NCI-H774 (cell line): ENCODE measurements at places on chromosomes 7 and 10.

DNA sequence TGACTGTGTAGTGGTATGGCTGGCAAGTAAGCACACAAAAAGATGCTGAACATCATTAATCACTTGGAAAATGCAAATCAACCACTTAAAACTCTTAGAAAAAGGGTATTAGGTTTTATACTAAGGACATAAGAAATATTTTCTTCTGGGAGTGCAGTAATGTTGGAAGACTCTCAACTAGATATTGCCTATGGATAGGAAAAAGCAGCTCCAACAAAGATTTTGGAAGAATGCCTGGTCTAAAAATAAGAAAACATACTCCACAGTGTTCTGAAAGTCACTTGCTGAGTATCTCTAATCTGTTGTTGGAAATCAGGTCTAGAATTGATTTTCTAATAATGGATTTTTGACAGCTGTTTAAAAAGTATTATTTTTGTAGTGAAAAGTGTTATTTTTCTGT is 50.8 kb upstream of the PHYHIPL start:
- DNase-seq, result no peak

GRCh38 chr10:78783753-78784152 is 285.0 kb upstream of the ZMIZ1 start:
- no peak for DNase-seq

GRCh38 chr7:154504918-154505317 is 452.7 kb downstream of the DPP6 start:
- no peak for DNase-seq

DNA sequence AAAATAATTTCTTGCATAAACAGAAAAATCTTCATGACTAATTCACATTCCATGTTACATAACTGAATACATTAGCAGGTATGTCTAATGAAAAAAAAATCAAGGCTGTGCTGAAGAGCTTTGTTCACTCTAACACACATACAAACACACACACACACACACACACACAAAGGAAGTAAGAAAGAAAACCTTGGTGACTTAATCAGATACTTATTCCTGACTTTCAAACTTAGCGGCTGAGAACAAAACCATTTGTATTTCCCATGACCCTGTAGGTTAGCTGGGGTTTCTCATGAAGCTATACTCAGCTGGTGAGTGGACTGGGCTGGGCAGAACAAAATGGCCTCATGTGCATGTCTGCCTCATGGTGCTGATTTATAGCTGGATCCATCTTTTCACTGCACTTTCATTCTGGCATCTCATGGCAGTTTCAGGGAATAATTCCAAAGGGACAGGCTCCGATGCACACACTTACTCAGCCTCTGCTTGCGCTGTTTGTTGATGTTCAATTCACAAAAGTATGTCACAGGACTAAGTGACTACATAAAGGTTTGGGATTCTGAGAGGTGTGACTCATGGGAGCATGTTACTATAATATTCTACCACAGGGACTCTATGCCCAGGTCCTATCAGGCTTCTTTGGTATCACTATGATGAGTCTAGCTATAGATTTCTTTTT is 161.2 kb downstream of the PCLO start:
- no peak for DNase-seq

GRCh38 chr7:69173341-69173740 is 424.9 kb upstream of the AUTS2 start:
- no peak for DNase-seq

GRCh38 chr10:11165591-11166543 is 148.2 kb downstream of the CELF2 start:
- no peak for DNase-seq

GRCh38 chr7:1112625-1113547 is 25.0 kb downstream of the GPER1 start:
- no peak for DNase-seq

GRCh38 chr10:75937823-75938222 is 506.4 kb downstream of the LRMDA start:
- DNase-seq, result no peak

- DNase-seq, result no peak
Measured at GRCh38 chr10:62464308-62464707, 90.1 kb downstream of the ZNF365 start.

GRCh38 chr10:17409170-17409733 is 45.1 kb downstream of the ST8SIA6 start:
- DNase-seq, result no peak

- DNase-seq, result no peak
Measured at GRCh38 chr7:77542409-77542808, 5.3 kb downstream of the PTPN12 start.

- no peak for DNase-seq
Measured at GRCh38 chr10:14362104-14362503, 31.4 kb upstream of the FRMD4A start.

DNA sequence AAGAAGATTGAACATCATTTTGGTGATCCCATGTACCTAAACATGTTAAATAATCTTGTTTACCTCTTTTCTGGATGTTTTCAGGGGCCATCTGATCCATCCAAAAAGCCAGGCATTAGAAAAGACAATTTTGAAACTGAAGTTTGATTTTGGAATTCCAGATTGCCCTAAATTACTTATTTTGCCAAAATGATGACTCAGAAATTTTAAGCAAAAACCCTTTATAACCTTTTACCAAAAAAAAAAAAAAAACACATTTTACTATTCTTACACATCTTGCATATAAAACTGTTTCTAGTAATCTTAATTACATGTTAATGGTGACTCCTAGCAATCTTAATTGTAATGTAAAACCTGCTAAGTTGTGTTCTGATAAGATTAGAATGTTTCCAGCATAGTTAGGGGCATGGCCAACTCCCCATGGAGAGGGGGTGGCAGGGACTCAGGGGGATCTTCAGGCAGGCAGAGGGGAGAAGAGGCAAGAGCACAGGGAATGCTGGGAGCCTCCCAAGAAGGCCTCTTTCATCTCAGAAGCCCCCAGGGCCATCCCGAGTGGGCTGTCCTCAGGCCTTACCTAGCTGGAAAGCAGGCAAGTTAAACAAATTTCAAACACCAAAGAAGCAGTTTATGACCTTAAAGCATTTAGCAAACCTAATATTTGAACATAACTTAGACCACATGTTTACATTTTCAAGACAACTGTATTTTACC is 25.8 kb upstream of the AKR1C3 start:
- DNase-seq, result no peak

DNA sequence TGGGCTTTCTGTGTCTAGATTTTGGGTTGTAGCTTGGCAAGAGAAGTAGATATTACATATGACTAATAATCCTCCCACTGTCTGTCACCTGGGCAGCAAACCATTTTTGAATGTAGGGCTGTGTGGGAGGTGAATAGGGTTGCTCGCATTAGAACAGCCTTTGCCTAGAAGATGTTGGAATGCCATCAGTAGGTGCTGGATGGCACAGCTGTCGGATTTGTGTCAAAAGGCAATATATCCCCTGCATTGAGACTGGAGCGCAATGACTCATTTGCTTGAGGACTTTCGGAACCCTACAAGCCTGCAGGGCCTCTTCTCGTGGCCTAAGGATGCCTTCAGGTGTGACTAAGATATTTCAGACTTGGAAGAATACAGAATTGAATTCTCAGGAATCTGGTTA is 323.8 kb downstream of the GPR158 start:
- DNase-seq, result no peak

GRCh38 chr7:131141443-131141967 is 186.2 kb upstream of the MKLN1 start:
- no peak for DNase-seq

GRCh38 chr7:133258174-133258573 is 5.3 kb downstream of the EXOC4 start:
- DNase-seq, result no peak

GRCh38 chr10:58625070-58625469 is 112.4 kb downstream of the BICC1 start:
- DNase-seq, result no peak

DNA sequence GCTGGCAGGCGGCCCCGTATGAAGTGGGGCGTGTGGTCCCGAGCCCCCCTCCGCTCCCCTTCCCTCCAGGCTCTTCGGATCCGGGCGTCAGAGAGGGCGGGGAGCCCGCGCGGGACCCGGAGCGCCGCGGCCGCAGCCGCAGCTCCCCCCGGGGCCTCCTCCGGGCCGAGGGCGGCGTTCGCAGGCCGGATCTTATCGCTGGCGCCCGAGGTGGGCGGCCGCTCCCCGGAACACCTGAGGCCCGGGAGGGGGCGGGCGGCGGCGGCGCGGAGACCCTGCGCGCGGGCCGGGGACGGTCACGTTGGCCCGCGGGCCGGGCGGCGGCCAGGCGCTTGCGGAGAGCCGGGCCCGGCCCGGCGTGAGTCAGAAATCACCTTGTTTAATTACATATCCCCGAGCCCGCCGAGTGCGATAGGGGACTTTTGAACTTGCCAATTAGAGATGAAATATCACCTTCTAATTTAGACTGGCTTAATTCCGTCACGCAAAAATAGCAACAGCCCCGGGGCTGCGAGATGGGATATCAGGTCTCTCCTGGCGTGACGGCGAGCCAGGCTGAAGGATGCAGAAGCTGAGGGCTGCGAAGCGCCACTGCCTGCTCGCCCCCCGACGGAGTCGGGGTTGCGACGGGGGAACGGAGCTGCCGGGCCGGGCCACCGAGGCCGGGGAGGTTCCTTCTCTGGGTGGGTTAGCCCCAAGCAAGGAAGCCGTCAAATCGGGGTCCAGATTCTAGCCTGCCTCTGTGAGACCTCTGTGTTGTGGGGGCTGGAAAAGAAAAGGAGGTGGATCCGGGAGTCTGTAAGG is 43.4 kb downstream of the LDB3 start:
- no peak for DNase-seq

GRCh38 chr7:5431560-5432015 is 8.0 kb upstream of the TNRC18 start:
- DNase-seq, result no peak

GRCh38 chr10:122541541-122542002 is 19.0 kb upstream of the DMBT1 start:
- DNase-seq, result no peak

DNA sequence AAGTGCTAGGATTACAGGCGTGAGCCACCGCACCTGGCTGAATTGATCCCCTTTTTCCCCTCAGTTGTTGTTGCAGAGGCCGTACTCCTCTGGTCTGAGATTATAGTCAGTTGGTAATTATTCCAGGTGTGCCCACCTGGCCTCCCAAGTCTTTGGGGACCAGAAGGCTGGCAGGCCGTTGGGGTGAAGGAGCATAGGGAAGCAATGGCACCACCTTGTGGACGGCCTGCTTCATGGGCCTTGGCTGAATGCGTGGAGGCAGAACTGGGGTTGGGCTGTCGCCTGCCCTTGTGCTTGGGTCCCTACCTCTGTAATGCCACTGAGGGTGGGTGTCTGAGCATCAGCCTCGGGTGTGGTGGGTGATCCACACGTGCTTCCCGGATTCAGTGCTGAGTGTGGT is 125.7 kb downstream of the RGS10 start:
- no peak for DNase-seq

- no peak for DNase-seq
Measured at GRCh38 chr10:72893136-72893798, at the start of gene OIT3. OIT3 (plus strand) TSS chr10:72893739; CDS start chr10:72893799, 60 bp downstream.

DNA sequence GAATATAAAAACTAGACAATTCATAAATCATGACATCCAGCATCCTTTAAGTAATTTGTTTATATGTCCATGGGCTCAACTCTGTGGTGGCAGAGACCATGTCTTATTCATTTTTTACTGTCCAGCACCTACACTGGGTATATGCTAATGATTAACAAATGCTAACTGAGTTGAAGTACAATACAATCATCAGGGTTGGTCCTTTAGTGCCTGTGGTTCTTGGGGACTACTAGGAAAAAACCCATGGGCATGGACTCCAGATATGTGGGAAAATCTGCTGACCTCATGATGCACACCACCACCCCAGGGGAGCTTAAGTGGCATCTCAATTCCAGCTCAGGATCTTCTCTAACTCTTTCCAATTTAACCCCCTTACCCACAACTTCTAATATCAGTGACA is 85.3 kb upstream of the YAE1 start:
- DNase-seq, result no peak

- DNase-seq, result no peak
Measured at GRCh38 chr7:123231021-123232000, 31.5 kb upstream of the SLC13A1 start.

GRCh38 chr10:95531994-95532399 is 29.2 kb downstream of the SORBS1 start:
- no peak for DNase-seq

DNA sequence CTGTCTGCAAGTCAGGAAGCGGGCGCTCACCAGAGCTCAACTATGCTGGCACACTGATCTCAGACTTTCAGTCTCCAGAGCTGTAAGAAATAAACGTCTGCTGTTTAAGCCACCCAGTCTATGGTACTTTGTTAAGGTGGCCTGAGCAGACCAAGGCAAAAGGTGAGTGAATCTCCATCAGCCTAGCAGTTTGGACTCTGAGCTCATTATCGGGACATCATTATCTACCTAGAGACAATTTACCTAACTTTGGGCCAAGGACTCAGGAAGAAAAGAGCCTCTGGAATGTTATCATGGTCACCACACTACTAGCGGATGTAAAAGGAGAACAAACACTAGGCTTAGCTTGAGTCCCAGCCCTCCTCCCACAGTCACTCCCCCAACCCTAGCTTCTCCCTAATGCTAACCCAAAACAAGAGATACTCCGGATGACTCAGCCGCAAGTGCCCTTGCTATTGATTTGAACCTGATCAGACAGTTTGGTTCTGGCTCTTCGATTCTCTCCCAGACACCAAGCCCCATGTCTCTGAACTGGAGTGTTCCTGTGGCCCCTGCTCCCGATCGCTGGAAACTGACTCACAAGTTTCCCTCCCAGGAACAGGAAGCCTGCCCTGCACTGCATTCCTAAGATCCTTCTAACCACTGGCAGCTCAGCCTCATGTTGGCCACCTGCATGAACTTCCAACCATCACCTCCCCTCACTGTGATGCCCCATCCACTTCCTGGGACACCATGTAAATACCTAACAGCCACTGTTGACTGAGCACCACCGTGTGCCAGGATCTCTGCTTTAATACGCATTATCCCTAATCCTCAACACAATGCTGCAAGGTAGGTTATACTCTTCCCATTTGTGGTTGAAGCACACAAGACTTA is 34.5 kb downstream of the CREB3L2 start:
- DNase-seq, result no peak

DNA sequence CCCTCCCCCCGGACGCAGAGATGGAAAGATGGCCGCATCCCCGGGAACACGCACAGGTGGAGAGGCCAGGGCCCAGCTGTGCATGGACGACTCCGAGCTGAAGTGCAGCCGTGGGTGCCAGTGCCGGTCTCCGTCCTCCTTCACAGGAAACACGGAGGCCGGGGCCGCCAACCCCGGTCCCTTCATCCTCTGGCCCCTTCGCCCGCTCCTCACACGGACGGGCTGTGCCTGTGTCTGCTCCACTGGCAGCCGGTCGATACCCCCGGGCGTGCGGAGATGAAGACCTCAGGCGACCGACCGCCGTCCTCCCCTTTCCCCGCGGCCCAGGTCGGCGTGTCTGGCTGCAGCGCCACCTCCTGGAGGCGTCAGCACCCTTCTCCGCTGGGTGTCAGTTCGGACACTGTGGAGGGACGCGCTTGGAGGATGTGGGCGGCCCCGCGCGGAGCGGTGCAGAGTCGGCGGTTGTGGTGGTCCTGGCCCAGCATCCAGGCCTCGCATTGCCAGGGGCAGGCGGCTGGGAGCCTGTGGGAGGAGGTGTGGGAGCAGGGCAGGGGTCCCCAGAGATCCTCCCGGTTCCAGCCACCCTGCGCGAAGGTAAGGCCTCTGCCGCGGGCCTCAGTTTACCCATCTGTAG is 9.9 kb downstream of the ZNF511 start:
- DNase-seq, result peak; percentile 26

- no peak for DNase-seq
Measured at GRCh38 chr7:158166386-158167340, 421.0 kb downstream of the PTPRN2 start.

- DNase-seq, result no peak
Measured at GRCh38 chr7:47669901-47670384, 88.0 kb upstream of the TNS3 start.
